ENCODE measurements at places on chromosomes 3 and 15. TPM values are rescaled to one million over a fixed set of nuclear protein-coding genes. Genes with fewer than 3 reads are reported as not detected.

Gene SLC24A5
- polyA plus RNA-seq, result not detected

Gene NAALADL2
- not detected for polyA plus RNA-seq

DNA sequence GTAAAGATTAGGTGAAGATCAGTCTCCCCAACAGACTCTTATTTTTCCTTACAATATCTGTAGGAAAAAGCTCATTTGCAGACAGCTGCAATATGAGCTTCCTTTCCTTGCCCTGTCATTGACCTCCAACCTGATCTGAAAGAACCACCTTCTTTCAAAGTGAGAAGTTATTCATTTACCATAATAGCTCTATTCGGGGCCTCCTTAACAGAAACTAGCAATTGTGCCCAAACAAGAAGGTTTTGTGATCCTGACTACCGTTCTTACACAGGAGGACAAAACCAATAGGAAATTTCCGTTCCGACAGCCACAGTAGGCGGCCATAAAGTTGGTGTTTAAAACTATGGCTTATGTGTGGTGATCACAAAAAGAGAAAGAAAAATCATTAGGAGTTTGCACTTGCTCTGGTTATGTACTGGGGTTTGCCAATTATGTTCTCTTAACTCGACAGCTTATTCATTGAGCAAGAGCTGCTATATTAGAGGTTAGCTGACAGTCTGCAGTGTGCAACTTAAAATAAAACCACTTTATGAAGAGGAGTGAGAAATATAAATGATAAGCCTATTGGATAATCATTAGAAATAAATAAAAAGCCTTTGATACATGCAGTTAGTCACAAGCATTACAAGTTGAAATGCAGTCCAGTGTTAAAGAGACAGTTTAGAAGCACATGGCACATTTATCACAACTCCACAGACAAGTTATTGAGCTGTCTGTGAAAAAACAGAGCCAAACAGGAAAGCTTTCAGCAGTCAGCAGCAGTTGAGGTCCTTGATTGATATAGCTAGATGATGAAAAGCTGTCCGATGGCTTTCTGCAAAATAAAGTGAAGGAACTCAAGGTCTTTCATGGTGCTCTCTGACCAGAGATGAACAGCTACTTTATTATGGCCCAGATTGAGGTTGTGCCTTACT lies 199.8 kb downstream of the WDR72 start:
- no peaks in the 10 kb centered on the region for H3K4me1 ChIP-seq
- H3K4me3 ChIP-seq, result no peak overlapping the region
- H3K27ac ChIP-seq, result no peak overlapping the region
- no peak for DNase-seq
- H3K27me3 ChIP-seq, result no peaks in the 10 kb centered on the region

- peak overlapping the region; percentile 88 for H3K4me3 ChIP-seq
- H3K36me3 ChIP-seq, result no peaks in the 10 kb centered on the region
- DNase-seq, result no peak
- peaks cover 16% of the 10 kb centered on the region for H3K4me1 ChIP-seq
- H3K27me3 ChIP-seq, result no peaks in the 10 kb centered on the region
- H3K27ac ChIP-seq, result no peak overlapping the region
Measured at GRCh38 chr3:107241217-107241616, 136.0 kb upstream of the CCDC54 start.

DNA sequence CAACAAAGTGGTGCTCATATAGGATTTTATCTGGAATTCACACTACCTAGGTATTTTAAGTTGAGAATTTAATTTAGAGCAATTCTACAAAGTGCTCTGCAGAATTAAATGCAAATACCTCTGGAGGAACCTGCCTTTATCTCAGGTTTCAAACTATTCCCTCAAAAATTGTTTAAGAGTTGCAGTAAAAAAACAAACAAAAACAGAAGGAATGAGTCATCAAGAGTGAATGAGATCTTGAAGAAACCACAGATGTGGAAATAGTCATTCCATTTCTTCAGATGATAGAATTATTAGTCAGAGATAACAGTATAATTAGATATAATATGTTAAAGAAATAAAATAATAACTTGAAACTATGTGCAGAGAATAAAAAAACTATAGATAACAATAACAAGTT lies 80.8 kb upstream of the SCN5A start:
- DNase-seq, result no peak
- H3K27ac ChIP-seq, result no peak overlapping the region
- no peak overlapping the region for H3K4me3 ChIP-seq

- no peaks in the 10 kb centered on the region for H3K36me3 ChIP-seq
- H3K4me3 ChIP-seq, result no peak overlapping the region
- DNase-seq, result no peak
- peaks cover 31% of the 10 kb centered on the region for H3K27me3 ChIP-seq
- no peaks in the 10 kb centered on the region for H3K4me1 ChIP-seq
Measured at GRCh38 chr15:74964794-74965193, 8.2 kb upstream of the RPP25 start.

DNA sequence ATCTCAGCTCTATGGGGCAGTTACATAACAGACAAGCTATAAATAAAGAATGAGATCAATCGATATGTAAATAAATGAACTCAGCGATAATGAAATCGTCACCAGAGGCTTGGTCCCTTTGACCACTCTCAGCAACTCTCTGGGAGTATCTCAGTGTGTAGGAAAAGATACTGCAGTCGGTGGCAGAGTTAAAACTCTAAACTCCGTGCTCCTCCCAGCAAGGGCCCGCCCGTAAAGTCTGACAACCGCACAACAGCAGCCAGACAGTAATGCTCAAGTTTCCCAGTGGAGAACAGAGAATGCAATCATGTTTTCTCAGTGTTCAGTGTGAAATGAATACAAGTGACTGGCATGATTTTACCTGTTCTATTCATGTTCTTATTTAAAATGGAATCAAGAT lies 28.3 kb upstream of the IGF1R start:
- no peak overlapping the region for H3K4me3 ChIP-seq
- peaks cover 39% of the 10 kb centered on the region for H3K27me3 ChIP-seq
- no peaks in the 10 kb centered on the region for H3K36me3 ChIP-seq
- H3K27ac ChIP-seq, result no peak overlapping the region
- DNase-seq, result no peak

- no peaks in the 10 kb centered on the region for H3K36me3 ChIP-seq
- no peaks in the 10 kb centered on the region for H3K27me3 ChIP-seq
- no peak overlapping the region for H3K27ac ChIP-seq
- H3K4me1 ChIP-seq, result no peaks in the 10 kb centered on the region
Measured at GRCh38 chr3:116423945-116424344, 21.3 kb downstream of the LSAMP start.

DNA sequence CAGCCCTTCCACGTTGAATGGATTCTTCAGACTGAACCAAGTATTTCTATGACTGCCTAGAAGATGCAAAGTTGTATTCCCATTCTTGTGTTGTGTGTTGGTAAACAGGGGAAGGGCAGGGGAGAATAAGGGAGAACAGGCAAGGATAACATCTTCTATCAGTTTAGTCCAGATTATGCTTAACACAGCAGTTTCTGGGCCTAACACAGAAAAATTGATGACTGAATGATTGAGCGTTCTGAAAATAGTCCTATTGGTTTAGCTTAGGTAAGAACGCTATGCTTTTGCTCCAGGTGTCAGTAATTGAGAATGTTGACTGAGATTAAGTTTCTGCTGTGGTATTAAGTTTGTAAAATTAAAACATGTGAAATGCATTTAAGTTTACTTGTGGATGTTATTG lies 8.6 kb downstream of the FOXB1 start:
- no peak for DNase-seq
- H3K36me3 ChIP-seq, result no peaks in the 10 kb centered on the region
- no peak overlapping the region for H3K27ac ChIP-seq
- no peak overlapping the region for H3K4me3 ChIP-seq
- no peaks in the 10 kb centered on the region for H3K4me1 ChIP-seq

DNA sequence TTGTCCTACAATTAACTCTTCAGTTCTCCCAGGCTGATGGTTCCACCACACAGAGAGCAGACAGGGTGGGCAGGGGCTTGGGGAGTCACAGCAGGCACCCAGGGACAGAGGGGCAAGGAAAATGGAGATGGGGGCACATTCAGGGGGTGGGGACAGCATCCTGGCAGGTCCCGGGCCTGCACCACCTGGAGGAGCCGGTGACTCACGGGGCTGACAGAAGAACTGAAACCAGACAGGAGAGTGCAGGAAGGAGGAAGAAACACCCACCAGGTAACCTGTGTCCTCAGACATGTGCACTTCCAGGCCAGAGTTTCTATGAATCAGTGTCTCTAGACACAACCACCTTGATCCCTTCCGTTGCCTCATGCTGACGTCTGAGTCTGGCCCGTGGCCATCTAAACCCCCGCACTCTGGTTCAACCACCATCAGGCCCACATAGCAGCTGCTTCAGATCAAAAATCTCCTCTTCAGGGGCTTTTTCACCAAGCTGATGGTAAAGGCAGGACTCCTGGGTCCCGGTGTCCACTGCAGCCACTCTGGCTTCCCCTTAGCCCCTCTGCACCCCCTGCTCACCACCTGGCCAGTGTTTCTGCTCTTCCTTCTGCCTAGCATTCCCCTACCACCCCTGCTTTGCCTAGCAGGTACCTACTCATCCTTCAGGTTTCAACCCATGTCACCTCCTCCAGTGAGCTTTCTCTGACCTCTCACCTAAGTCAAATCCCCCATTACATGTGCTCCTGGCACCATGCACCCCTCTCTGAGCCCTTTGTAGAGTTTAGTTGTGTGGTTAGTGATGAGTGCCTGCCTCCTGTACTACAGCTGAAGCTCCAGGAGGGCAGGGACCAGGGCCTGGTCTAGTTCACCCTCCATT lies 16.5 kb upstream of the CYP11A1 start:
- no peak for DNase-seq
- no peaks in the 10 kb centered on the region for H3K36me3 ChIP-seq
- no peak overlapping the region for H3K4me3 ChIP-seq
- no peaks in the 10 kb centered on the region for H3K27me3 ChIP-seq
- H3K27ac ChIP-seq, result no peak overlapping the region

GRCh38 chr3:177977381-177978158 lies 558.7 kb upstream of the KCNMB2 start:
- no peaks in the 10 kb centered on the region for H3K27me3 ChIP-seq
- H3K36me3 ChIP-seq, result no peaks in the 10 kb centered on the region
- peak overlapping the region; percentile 10 for H3K27ac ChIP-seq

Data from CD14-positive monocyte (primary cell).